Activated effector memory CD4-positive, alpha-beta T cell treated with anti-CD3 and anti-CD28 coated beads, Interleukin-2, amount 50 U/mL, for 16 hours (primary cell): ENCODE measurements at places on chromosomes 1 and 21.

DNA sequence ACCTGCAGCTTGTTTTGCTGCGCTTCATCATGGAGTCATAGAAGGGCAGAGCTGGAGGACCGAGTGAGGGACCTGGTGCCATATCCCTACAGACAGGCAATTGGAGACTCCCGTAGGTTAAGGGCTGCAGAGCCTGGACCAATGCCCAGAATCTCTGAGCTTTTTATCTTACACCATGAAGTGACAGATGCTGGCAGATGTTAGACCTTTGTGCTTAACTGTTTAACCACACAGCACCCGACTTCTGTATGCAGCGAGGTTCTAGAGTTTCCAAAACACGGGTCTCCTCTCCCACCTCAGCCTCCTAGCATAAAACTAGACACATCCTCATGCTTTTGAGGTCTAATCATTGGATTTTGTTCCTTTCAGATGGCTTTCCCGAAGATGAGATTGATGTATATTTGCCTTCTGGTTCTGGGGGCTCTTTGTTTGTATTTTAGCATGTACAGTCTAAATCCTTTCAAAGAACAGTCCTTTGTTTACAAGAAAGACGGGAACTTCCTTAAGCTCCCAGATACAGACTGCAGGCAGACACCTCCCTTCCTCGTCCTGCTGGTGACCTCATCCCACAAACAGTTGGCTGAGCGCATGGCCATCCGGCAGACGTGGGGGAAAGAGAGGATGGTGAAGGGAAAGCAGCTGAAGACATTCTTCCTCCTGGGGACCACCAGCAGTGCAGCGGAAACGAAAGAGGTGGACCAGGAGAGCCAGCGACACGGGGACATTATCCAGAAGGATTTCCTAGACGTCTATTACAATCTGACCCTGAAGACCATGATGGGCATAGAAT is 47.6 kb downstream of the B3GALT5 start:
- no peak for DNase-seq

DNA sequence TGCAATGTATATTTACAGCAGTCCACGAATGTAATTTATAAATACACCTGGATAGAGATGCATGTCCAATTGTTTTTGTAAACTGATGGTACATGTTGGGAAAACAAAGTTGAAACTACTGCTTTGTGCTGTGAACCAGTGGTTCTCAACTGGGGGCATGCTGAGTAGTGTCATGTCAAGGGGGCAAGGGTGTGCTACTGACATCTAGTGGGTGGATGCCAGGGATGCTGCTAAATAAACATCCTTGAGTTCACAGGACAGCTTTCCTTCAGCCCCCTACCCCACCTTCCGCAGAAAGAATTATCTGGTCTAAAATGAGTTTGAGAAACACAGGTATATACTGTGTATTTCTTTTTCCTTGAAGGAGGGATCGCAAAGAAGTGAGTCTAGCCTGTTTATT is 95.9 kb downstream of the RASAL2 start:
- no peak for DNase-seq

GRCh38 chr1:163055531-163055930 is 13.6 kb upstream of the RGS4 start:
- DNase-seq: no peak

DNA sequence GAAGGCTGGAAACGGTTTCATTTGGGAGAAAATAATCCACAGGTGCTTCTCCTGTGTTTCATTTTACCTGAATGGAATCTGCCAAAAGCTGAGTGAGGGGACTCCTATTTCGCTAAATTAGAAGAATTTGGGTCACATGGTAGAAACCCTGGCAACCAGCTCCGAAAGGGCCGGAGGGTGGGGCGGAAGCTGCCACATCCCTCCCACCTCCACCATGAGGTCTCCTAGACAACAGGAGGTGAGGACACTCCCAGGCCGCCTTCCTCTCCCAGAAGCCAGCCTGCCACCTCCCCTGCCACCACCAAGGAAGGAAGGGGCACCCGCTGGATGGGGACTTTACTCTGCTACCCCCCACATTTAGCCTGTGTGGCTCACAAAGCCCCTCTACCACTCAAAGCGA is 199.9 kb upstream of the ZC3H12A start:
- peak; percentile 45 for DNase-seq

DNA sequence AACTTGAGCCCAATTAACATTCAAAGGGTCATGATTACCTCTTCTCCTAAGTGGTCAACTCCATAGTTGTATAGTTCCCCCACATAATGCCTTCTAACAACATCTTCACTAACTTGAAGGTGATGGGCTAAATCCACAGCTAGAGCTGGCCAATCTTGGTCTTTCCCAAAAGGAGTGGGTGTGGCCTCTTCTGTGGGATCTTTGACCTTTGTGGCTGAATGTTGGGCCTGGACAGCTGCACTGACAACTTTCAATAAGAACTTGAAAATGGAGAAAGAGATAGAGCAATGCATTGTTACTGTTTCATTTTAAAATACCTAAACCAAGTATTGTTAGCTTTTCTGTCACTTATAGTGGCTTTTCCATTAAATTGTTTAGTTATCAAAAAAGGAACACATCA is 59.2 kb downstream of the IARS2 start:
- no peak for DNase-seq

GRCh38 chr1:63921359-63921758 is 147.5 kb downstream of the ROR1 start:
- DNase-seq: no peak

DNA sequence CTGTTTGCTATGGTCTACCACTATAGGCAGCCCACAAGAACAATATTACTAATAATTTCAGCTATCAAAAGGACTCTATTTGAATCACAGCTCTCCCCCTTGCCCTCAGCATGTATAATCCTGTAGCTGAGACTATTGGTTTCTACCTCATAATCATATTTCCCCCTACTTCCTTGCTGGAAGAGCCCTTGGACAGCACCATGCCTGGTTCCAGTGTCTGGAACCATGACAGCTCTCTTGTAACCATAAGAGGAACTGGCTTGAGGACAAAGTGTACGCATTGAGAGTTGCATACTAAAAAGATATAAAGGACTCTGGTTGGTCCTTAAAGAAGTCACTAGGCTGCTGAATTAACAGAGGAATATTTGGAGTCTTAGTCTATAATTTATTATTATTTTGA is 110.7 kb upstream of the ZRANB2 start:
- no peak for DNase-seq

GRCh38 chr1:19079541-19080472 is 123.3 kb upstream of the IFFO2 start:
- DNase-seq: no peak

GRCh38 chr1:4978660-4979390 is 324.4 kb downstream of the AJAP1 start:
- DNase-seq: no peak

GRCh38 chr1:152050886-152051675 is 14.3 kb upstream of the S100A11 start:
- no peak for DNase-seq

DNA sequence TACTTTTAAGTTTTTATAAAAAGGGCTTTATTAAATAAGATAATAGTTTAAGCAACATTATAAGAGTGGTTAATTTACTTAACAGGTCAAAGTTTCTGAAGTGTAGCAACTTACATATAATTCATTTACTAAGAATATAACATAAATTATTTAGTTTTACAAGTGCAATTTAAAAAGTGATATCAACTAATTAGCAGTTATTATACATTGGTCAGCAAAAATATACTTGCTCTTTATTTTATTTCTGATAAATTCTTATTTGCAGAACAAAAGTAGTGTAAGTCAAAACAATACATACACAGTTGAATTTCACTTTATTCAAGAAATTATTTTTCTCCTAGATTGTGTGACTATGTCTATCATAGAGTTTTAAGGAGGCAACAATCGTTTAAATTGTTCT is 215.6 kb downstream of the SPATA17 start:
- no peak for DNase-seq
